ENCODE measurements at places on chromosomes 7 and 10. TPM values are rescaled to one million over a fixed set of nuclear protein-coding genes. Genes with fewer than 3 reads are reported as not detected.

Gene AFAP1L2
- total RNA-seq, result 144 TPM

Gene DIP2C
- total RNA-seq, result 38.7 TPM

Gene CYP3A5
- 4.6 TPM for total RNA-seq

Gene IL15RA
- 9.6 TPM for total RNA-seq

Gene CDK5
- 5.7 TPM for total RNA-seq

Gene MMP21
- 0.31 TPM for total RNA-seq

Gene FFAR4
- 0.31 TPM for total RNA-seq

Gene RBM20
- total RNA-seq, result 0.67 TPM

Gene POLR2J2
- total RNA-seq, result 20.6 TPM

Gene HOXA5
- total RNA-seq, result 20.1 TPM

Gene PCLO
- 0.98 TPM for total RNA-seq

Gene NUTM2E
- total RNA-seq, result not detected

Gene TMEM176A
- total RNA-seq, result 69.7 TPM

Gene TUBAL3
- 0.18 TPM for total RNA-seq

- DNase-seq, result no peak
These were observed 84.1 kb downstream of the MDFIC start for GRCh38 chr7:115005953-115006352.

- DNase-seq, result no peak
These were observed 37.6 kb downstream of the MCU start for GRCh38 chr10:72729528-72729927.

GRCh38 chr10:30736685-30737232, 107.2 kb upstream of the LYZL2 start:
- DNase-seq, result no peak

DNA sequence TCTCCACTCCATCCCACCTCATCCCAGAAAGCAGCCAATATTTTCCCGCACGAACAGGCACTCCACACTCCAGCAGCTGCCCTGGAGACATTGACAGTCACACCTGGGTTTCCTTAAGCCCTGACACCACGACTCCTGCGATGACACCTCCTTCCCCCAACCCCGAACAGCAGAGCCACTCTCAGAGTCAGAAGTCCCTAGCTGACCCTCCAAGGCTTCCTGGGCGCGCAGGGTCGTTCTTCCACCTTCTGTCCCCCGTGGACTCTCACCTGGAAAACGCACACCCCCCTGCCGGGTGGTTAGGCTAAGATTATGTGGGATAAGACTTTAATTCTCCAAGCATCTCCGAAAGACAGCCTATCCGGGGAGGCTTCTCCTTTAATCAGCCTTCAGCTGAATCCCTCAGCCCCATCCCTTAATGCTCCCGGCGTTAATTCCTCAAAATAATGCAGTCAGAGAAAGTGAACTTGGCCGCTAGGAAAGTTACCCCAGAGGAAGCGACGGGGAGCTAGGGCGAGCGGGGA, 1.1 kb downstream of the DENND11 start:
- no peak for DNase-seq

GRCh38 chr7:141737118-141737835, 881 bp upstream of the SSBP1 start:
- no peak for DNase-seq

DNA sequence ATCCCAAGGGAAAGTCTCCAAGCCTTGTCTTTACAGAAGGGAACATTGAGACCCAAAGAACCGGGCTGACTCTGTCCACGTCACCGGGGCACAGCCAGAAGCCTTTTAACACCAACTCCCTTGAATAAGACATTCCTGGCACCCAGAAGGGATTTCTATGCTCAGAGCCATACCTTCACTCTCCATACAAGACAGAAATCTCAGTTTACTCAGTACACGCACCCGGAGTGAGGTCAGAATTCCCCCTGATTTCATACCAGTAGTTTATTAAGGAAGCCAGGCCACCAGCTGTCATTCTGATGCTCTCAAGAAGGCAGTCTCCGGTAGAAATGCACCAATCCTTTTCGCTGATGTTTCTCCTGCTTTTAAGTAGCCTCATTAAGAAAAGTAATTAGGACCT, 134.2 kb upstream of the KCNMA1 start:
- no peak for DNase-seq

- no peak for DNase-seq
These were observed 25.0 kb upstream of the PAXIP1 start for GRCh38 chr7:155027879-155028278.

- no peak for DNase-seq
These were observed 275.2 kb downstream of the ZNF248 start for GRCh38 chr10:37582237-37582636.

GRCh38 chr7:28179120-28180030, 1.2 kb downstream of the JAZF1 start:
- DNase-seq, result peak; percentile 81

DNA sequence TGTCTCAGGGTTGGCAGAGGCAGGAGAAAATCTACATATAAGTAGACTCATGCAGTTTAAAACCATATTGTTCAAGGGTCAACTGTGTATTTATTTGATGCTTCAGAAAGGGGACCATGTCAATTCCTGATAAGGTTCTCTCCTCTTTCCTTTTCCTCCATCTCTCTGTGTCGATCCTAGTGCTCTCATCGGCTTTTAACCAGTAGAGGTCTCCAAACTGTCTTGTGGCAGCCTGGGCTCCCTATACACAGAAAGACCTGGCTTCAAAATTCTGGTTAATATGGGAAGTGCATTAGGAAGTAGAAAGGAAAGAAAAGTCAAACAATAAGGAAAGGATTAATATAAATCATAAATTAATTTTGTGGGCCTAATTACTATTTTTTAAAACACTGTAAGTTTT, 304.4 kb upstream of the C7orf33 start:
- DNase-seq, result no peak

DNA sequence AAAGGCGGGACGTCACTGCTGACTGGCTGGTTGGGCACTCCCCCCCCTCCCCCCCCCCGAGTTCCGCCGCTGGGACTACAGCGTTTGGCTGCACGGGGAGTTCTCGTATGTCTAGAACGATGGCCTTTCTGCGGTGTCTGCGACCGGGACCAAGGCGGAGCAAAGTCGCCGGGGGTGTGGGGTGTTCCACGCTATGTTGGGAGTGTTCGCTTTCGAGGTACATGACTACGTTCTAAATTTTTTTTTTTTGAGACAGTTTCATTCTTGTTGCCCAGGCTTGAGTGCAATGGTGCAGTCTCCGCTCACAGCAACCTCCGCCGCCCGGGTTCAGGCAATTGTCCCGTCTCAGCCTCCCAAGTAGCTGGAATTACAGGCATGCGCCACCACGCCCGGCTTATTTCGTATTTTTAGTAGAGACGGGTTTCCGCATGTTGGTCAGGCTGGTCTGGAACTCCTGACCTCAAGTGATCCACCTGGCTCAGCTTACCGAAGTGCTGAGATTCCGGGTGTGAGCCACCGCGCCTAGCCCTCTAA, 573 bp upstream of the IDI1 start:
- no peak for DNase-seq

GRCh38 chr7:28355635-28356319, 56.5 kb upstream of the CREB5 start:
- no peak for DNase-seq

DNA sequence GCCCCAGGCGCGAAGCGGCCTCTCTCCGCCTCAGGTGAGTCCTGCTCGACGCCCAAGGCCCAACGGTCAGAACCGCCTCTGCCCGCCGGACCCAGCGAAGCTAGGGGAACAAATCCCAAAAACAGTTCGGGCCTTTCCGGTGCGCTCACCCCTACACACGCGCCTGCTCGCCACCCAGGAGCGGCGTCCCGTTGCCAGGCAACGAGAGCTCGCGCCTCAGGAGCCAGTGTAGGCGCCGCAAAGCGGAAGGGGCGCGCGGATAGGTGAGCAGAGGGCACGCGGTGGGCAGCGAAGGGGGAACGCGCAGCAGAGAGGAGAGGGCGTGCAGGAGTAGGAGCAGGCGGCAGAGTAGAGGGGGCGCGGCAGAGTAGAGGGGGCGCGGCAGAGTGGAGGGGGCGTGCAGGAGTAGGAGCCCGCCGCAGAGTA, at the start of the genes DYDC1 and DYDC2:
Gene DYDC1 (minus strand): TSS at position 193 of the 426 bp plus-strand sequence. CDS start 4,154 bp downstream, outside the sequence.
Gene DYDC2 (plus strand): TSS at position 219 of the 426 bp plus-strand sequence. CDS start 5,663 bp downstream, outside the sequence.
- no peak for DNase-seq

DNA sequence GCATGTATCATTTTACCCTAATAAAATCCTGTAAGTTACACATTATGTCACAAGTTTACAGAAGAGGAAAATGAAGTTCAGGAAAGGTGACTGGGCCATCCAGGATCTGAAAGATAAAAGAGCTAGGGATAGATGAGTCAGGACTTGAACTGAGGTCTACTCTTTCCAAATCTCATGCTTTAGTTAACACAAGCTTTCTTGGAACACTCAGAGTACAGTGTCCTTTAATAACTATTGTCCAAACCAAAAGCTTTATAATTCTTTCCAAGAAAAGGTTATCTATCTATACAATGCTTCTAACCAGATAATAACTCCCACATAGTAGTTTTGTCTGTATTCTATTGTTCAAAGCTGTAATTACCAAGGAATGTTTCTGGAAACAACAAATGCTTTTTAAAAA, 164.6 kb downstream of the LRRN3 start:
- no peak for DNase-seq

DNA sequence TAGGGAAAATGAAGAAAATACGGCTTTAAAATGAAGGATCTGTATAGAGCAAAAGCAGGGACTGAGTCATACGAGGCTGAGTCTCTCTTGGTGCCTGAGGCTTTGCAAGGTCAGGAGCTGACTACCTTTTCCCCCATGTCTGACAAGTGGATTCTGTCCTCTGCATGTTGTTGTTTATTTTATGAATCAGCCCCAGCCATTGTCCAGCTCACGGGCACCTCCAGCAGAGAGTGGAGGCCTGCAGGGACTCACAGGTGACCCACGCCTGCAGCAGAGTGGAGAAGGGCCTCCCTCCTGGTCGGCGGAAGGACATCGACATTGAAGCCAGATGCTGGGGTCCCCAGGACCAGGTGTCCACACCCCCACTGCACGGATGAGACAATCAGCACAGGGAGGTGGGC, 233.9 kb downstream of the WDR37 start:
- DNase-seq, result no peak

DNA sequence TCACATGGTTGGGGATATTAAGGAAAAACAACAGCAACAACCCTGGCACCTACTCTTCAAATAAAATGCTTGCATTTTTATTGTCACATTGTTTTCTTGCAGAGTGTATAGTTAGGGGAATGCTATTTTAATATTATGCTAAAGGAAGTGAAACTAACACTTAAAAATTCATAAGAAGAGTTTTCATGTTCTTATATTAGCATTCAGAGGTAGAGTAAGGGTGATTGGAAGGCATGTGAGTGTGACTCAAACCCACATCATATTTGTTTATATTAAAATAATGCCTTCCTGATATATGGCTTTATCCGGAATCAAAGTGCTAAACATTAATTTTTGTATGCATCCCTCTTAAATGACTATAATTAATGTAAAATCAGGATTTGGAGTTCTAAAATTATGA, 59.8 kb upstream of the TES start:
- no peak for DNase-seq

- DNase-seq, result no peak
These were observed 21.9 kb downstream of the PDCD4 start for GRCh38 chr10:110893559-110894179.

DNA sequence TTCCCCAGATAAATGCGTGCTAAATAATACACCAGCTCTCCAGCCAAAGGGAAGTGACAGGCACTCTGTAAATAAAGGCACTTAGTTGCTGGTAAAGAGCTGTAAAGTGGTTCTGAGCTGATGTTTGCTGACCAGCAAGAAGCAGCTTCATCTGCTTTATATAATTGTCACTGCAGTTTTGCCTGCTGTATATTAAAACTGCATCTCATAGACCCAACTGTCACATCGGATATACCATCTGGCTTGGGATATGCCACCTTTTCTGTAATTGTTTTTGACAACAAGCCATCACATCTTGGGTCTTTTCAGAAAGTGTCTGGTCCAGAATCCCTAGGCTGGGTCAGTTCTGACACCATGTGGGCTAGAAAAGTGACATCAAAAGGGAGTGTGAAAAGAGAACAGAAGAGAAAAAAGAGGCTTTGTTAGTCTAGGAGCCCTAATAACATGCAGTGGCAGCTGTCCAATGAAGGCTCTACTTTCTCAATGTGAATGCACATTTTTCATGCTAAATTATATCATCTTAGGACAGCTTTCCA, 697.6 kb downstream of the KCNMA1 start:
- DNase-seq, result no peak

GRCh38 chr7:42915356-42915755, 3.5 kb upstream of the C7orf25 start:
- no peak for DNase-seq

- peak; percentile 42 for DNase-seq
These were observed 19.2 kb downstream of the YKT6 start for GRCh38 chr7:44220046-44220357.

DNA sequence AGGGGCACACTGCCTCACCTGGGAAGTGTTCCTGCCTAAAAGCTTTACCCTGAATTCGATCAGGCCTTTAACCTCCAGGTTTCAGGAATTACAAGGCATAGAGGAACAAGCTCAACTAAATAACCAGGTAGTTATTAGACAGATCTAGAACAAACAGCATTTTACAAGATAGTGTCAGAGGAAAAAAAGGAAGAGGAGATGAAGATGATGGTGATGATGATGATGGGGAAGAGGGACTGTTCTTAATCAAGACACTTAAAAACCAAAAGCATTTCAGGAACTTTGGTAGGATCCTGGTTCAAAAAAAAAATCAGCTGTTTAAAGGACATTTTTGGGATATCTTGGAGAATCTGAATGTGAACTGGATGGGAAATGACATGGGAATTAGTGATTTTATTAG, 11.5 kb downstream of the RBM17 start:
- no peak for DNase-seq

DNA sequence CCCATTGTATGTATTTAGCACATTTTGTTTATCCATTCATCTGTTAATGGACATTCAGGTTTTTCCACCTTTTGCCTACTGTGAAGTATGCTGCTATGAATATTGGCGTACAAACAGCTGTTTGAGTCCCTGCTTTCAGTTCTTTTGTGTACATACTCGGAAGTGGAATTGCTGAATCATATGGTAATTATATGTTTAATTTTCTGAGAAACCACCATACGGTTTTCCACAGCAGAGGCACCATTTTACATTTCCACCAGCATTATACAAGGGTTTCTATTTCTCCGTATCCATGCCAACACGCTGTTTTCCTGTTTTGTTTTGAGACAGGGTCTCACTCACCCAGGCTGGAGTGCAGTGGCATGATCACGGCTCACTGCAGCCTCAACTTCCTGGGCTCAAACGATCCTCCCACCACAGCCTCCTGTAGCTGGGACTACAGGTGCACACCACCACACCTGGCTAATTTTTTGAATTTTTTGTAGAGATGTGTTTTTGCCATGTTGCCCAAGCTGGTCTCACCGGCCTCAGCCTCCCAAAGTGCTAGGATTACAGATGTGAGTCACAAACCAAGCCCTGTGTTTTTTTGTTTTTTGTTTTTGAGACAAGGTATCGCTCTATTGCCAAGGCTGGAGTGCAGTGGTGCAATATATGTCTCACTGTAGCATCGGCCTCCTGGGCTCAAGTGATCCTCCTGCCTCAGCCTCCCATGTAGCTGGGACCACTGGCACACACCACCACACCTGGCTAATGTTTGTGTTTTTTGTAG, 22.1 kb upstream of the FBXW4 start:
- DNase-seq, result no peak

GRCh38 chr7:140453273-140453672, 26.0 kb downstream of the MKRN1 start:
- no peak for DNase-seq

GRCh38 chr10:68559841-68560185, 324 bp upstream of the TET1 start:
- DNase-seq, result no peak

- DNase-seq, result no peak
These were observed 46.8 kb downstream of the DOCK4 start for GRCh38 chr7:112159351-112159750.
